ENCODE measurements at places on chromosomes 1 and 21.

GRCh38 chr1:166489670-166490436 lies 323.1 kb upstream of the FAM78B start:
- no peak for DNase-seq

GRCh38 chr1:227543283-227544066 lies 19.9 kb upstream of the ZNF678 start:
- no peak for DNase-seq

- peak; percentile 17 for DNase-seq
Observed at GRCh38 chr1:89989799-89990198, 5.1 kb upstream of the ZNF326 start.

DNA sequence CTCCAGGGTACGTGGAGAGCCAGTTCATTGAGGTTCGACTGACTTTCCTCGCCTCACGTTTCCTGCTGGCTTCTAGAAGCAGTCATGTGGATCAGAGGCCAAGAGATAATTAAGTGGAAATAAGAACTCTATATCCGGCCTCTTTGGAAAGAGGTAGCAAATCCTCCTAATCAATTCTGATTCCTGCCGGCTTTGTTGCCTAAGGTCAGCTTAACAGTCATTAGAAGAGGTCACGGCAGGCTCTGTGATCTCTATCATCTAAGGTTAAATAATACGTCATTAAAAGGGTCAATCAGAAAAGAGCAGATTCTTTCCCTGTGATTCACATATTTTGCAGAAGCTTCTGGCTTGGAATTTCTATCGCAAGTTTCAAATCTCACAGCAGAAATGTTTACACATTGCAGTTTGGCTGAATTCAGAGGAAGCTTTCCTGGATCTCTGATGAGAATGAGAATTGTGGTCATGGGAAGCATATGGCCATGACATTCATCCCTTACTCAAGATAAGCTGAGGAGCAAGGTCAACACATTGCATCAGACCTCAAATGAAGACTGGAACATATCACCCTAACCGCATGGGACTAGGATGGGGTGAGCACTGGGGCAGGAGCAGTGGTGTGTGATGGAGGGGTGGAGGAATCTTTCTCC lies 189.4 kb downstream of the PBX1 start:
- no peak for DNase-seq

DNA sequence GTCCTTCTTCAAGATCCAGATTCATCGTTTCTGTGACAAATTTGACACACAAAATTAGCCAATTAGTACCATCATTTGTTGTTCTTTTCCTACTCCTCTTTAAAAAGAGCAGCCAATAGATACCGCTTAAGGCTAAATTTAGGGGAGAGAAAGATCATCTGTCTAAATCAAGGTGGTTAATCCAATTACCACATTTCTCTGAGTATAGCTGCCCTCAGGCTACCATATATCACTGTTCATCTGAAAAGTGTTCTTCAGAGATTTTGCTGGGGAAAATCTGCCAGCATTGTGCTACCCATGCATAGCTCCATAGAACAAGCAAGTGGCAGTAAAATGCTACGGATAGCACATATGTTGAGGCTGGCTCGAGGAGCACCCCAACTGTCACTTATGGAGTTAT lies 110.3 kb upstream of the ESRRG start:
- no peak for DNase-seq

GRCh38 chr1:40344597-40344996 lies 27.5 kb upstream of the COL9A2 start:
- DNase-seq, result no peak

DNA sequence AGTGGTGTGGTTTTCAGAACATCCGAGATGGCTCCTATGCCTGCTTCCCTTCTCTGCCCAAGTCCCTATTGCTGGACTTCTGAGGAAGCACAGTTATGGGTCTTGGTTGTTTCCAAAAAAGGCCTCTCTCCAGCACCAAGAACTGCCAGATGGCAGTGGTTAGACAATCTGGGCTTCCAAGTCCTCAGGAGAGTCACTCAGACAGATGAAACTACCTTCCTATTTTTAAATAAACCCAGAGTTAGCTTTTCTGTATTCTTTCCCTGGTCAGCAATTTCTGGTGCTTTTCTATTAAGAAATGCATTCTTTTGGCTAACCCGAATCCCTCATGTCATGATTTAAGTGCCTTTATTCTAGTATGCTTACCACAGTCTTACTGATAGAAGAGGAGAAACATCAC lies 245.9 kb downstream of the PRDM2 start:
- DNase-seq, result no peak

DNA sequence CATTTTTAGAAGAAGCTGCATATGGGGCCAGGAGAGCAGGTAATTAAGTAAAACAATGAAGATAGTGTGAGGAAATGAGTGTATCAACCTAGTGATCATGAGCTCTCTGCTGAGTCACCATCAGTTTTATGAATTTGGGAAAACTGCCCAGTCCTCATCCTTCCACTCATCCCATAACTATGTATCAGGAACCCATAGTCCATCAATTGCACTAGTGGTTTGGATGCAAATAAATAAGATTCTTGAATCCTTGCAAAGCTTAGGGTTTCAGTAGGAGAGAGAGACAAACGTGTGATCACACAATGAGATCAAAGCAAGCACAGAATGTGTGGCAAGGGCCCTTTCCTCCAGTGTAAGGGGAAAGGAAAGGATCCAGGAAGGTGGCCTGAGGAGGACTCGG lies 145.6 kb downstream of the ZZZ3 start:
- DNase-seq, result no peak

DNA sequence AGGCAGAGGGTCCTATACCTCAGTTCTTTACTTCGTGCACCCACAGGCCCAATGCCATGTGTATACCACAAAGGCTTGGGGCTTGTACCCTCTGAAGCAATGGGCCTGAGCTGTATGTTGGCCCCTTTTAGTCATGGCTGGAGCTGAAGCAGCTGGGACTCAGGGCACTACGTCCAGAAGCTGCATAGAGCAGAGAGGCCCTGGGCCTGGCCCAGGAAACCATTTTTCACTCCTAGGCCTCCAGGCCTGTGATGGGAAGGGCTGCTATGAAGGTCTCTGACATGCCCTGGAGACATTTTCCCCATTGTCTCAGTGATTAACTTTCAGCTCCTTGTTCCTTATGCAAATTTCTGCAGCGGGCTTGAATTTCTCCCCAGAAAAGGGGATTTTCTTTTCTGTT lies 48.1 kb upstream of the VTCN1 start:
- no peak for DNase-seq

- no peak for DNase-seq
Observed at GRCh38 chr1:62781841-62782543, 1.9 kb upstream of the ATG4C start.

- no peak for DNase-seq
Observed at GRCh38 chr1:65477414-65478378, 57.2 kb downstream of the LEPR start.

DNA sequence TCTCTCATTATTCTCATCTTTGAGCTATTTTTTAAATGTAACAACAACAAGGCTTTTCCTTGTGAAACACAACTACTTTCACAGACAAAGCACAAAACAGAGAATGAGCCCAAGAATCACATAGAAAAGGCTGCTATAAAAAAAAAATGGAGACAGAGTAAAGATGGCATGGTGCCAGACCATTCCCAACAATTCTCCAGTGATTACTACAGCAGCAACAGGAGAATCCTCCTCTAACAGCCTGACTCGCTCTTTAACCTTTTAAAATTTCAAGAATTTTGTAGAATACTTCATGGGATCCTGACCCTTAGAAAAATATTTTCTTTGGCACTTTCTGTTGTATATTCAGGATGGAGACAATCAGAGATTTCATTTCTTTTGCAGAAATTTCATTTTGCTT lies 3.8 kb upstream of the BCAS2 start:
- DNase-seq, result no peak

- no peak for DNase-seq
Observed at GRCh38 chr1:68010090-68010489, 40.3 kb downstream of the DIRAS3 start.

- no peak for DNase-seq
Observed at GRCh38 chr1:224958490-224958889, 29.0 kb downstream of the DNAH14 start.
